ENCODE measurements at places on chromosomes 4 and X. TPM values are rescaled to one million over a fixed set of nuclear protein-coding genes. Genes with fewer than 3 reads are reported as not detected.

Gene CSAG3
- total RNA-seq: 0.40 TPM

- H3K4me3 ChIP-seq: no peak overlapping the region
- H3K36me3 ChIP-seq: peaks cover 35% of the 10 kb centered on the region
- no peaks in the 10 kb centered on the region for H3K4me1 ChIP-seq
- H3K27ac ChIP-seq: no peak overlapping the region
- no peaks in the 10 kb centered on the region for H3K27me3 ChIP-seq
These were observed 26.1 kb upstream of the TBC1D1 start for GRCh38 chr4:37864786-37865185.

Gene PRDM8
- total RNA-seq: 6.2 TPM

- H3K27me3 ChIP-seq: no peaks in the 10 kb centered on the region
- H3K36me3 ChIP-seq: no peaks in the 10 kb centered on the region
- no peak for DNase-seq
These were observed 191.1 kb upstream of the FAT4 start for GRCh38 chr4:125123570-125124109.

GRCh38 chr4:6198278-6198677 is 2.1 kb downstream of the JAKMIP1 start:
- H3K27me3 ChIP-seq: peaks cover 77% of the 10 kb centered on the region
- H3K4me3 ChIP-seq: peak overlapping the region; percentile 83
- no peak for DNase-seq

Gene ADAMTS3
- 10.3 TPM for total RNA-seq

DNA sequence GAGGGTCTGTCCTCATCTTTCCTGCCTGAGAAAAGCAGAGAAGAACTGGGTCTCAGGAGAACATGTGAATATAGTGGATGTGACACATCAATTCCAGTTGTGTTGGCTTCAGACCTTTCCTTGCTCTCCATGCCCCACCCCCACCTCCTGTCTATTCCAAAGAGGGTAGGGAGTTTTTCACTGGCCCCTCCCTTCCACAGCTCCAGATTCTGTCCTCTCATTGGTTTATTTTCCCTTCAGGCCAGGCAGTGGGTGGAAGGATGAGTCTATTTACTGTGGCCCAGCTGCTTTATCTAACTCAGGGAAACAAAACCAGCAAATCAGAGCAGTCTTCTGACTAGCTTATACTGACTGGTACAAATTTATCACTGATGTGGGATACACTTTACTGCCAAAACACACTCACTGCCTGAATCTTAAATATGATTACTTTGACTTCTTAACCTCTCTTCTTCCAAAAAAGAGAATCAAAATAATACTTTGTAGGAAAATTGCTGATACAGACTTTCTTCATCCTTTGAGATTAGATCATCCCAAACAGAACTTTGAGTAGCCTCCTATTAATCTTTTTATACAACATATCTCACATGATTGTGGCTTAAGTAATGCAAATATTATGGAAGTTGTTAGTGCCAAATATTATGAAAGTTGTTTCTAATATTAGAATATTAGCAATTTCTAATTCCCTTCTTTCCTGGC is 221.2 kb downstream of the MID1 start:
- H3K36me3 ChIP-seq: no peaks in the 10 kb centered on the region
- H3K27ac ChIP-seq: no peak overlapping the region
- no peak overlapping the region for H3K4me3 ChIP-seq
- no peak for DNase-seq
- no peaks in the 10 kb centered on the region for H3K4me1 ChIP-seq

Gene OPRPN
- total RNA-seq: not detected

Gene ARSJ
- 4.9 TPM for total RNA-seq

Gene F11
- total RNA-seq: 1.0 TPM

GRCh38 chr4:7328913-7329638 is 105.7 kb downstream of the PSAPL1 start:
- no peaks in the 10 kb centered on the region for H3K27me3 ChIP-seq
- DNase-seq: no peak
- H3K27ac ChIP-seq: no peak overlapping the region
- H3K36me3 ChIP-seq: no peaks in the 10 kb centered on the region
- H3K4me1 ChIP-seq: no peaks in the 10 kb centered on the region

Gene F8A3
- total RNA-seq: 4.0 TPM

- H3K36me3 ChIP-seq: peaks cover 12% of the 10 kb centered on the region
- no peaks in the 10 kb centered on the region for H3K27me3 ChIP-seq
- no peak overlapping the region for H3K4me3 ChIP-seq
- H3K27ac ChIP-seq: no peak overlapping the region
- no peak for DNase-seq
These were observed 42.4 kb downstream of the EVC start for GRCh38 chr4:5753366-5753765.

GRCh38 chrX:118396113-118396512 is 50.2 kb downstream of the WDR44 start:
- no peaks in the 10 kb centered on the region for H3K27me3 ChIP-seq
- H3K4me3 ChIP-seq: no peak overlapping the region
- H3K27ac ChIP-seq: no peak overlapping the region

GRCh38 chrX:3963980-3964379 is 250.5 kb upstream of the PRKX start:
- peak overlapping the region; percentile 15 for H3K27ac ChIP-seq
- no peak overlapping the region for H3K4me3 ChIP-seq
- H3K27me3 ChIP-seq: no peaks in the 10 kb centered on the region
- DNase-seq: no peak

DNA sequence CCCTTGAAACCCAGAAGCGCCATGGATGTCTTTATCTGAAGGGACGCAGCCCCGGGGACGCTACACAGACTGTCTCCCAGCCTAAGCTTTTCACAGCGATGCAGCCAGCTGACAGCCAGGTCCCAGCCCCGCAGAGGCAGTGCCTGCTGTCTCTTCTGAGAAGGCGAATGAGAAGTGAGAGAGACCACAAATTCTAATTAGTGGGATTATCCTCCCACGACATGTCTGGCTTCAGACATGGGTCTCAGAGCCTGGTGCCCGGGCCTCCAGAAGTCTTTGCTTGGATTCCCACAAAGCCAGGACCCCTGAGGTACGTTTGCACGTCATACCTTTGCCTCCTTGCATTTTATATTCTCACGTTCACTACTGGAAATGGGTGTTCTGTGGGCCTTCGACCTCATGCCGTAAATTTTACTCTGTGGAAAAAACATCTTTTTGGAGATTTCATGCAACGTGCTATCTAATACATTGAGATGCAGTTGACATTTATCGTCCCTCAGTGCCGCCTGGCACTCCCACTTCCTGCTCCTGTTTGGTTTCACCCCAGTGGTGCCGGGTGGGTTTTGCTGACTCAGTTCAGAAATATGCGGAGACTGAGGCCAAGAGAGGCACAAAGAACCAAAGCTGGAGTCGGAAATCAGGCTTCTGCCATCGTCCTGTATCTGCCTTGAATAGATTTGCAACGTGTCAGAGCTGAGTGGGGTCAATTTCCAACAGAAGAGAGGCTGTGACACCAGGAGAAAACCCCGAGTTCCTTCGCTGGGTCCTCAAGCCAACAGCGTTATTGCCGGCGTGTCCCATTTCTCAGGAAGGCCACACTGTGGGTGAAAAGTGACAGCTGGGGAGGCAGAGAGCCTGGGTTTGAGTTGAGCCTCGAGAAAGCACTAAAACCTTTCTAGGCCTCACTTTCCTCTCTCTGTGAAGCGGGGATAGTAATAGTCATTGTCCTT is 114.4 kb downstream of the STK32B start:
- peak; percentile 48 for DNase-seq
- H3K27ac ChIP-seq: no peak overlapping the region
- H3K27me3 ChIP-seq: peaks cover 28% of the 10 kb centered on the region
- H3K4me1 ChIP-seq: peaks cover 4% of the 10 kb centered on the region

DNA sequence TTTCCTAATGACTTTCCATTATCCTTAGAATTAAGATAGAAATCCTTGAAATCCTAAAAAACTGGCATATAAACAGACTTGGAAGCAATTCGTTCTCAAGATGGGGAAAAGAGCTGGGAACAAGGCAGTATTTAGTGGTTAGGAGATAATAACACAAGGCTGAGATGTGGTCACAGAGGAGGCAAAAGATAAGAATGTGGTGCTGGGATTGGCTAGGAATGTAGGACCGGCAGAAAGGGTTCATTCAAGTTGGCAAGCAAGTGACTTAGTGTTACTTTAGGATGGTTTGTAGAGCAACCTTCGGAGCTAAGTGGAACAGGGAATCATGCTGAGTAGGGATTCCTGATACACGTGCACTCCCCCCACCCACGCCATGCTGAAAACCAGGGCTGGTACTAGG is 121.9 kb upstream of the RPS6KA3 start:
- H3K36me3 ChIP-seq: no peaks in the 10 kb centered on the region
- no peak overlapping the region for H3K4me3 ChIP-seq
- H3K4me1 ChIP-seq: no peaks in the 10 kb centered on the region
- no peak for DNase-seq
- no peak overlapping the region for H3K27ac ChIP-seq

Gene PTCHD1
- total RNA-seq: 21.6 TPM

Gene SLC25A5
- 470 TPM for total RNA-seq

DNA sequence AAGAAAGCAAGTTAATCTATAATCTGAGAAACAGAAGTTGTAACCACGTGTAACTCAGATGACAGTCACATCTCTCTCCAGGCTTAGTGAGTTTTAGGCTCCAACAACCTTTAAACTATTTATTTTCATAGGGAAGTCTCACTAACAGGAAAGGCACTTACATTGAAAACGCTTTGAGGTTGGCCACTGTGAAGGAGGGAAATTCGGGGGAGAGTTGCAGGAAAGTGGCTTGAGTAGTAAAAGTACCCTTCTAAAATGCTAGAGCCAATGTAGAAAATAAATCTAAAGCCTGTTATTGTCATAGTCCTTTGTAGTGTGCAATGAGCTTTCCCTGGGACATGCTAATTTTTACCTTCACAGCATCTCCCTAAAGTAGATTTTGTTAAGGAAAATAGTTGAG is 995 bp upstream of the NFXL1 start:
- peak overlapping the region; percentile 89 for H3K27ac ChIP-seq
- H3K27me3 ChIP-seq: no peaks in the 10 kb centered on the region
- peaks cover 32% of the 10 kb centered on the region for H3K4me1 ChIP-seq
- DNase-seq: no peak
- peaks cover 18% of the 10 kb centered on the region for H3K36me3 ChIP-seq

- no peak overlapping the region for H3K4me3 ChIP-seq
- no peak overlapping the region for H3K27ac ChIP-seq
- peaks cover 6% of the 10 kb centered on the region for H3K27me3 ChIP-seq
- H3K36me3 ChIP-seq: no peaks in the 10 kb centered on the region
- H3K4me1 ChIP-seq: no peaks in the 10 kb centered on the region
- DNase-seq: no peak
These were observed 197.5 kb downstream of the AFAP1 start for GRCh38 chr4:7741946-7742806.

Gene NALF2
- total RNA-seq: 1.8 TPM

Gene NXF2
- total RNA-seq: not detected

Gene TEX13D
- total RNA-seq: not detected

GRCh38 chr4:13611283-13611842 is 16.2 kb downstream of the BOD1L1 start:
- H3K36me3 ChIP-seq: peaks cover 14% of the 10 kb centered on the region
- H3K27me3 ChIP-seq: no peaks in the 10 kb centered on the region
- DNase-seq: no peak
- no peak overlapping the region for H3K4me3 ChIP-seq
- no peaks in the 10 kb centered on the region for H3K4me1 ChIP-seq
- H3K27ac ChIP-seq: no peak overlapping the region

DNA sequence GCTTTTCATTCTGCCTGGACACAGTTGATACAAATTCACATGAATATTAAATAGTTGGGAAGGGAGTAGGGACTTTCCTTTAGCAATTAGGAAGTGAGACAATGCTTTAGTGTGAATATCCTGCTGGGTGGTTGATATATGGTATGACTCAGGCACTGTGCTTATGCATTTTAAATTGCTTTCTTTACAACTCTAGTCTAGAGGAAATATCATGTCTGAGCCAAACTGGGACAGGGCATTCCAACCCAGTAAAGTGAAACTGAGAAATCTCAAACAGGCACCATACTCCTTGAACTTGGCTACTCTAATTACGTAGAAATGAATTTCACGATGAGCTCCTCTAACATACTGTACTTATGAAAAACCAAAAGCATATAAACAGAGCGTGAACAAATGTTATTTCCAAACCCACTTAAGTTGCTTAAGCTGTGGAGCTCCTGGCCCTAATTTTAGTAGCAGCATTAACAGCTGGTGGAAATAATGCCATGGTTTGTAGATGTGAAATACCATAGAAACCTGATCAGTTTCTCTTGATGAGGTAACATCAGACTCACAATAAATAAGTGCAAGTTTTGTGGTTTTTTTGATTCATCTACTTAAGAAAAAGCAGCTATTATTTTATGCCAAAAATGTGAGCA is 242.9 kb upstream of the GK2 start:
- H3K4me1 ChIP-seq: peaks cover 17% of the 10 kb centered on the region
- H3K27me3 ChIP-seq: no peaks in the 10 kb centered on the region
- no peak overlapping the region for H3K27ac ChIP-seq

Gene CT45A1
- not detected for total RNA-seq

Gene FAM47E
- 5.4 TPM for total RNA-seq

DNA sequence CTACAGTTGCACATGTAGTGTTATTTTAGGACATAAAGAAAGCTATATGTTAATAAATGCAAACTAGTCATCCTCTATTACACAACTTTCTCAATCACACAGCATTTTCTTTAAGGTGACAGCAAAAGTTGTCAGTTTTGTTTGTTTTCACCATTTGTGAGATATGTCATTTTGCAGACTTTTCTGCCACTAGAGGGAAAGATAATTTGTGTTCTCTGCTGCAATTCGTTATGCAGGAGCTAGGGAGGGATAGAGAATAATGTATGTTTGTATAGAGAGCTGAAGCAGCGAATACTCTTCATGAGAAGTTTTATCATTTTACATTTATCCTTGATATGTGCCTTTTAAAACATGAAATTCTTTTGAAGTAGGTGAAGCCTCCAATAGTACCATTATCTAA is 670.6 kb upstream of the ATOH1 start:
- no peaks in the 10 kb centered on the region for H3K4me1 ChIP-seq
- no peaks in the 10 kb centered on the region for H3K27me3 ChIP-seq
- H3K36me3 ChIP-seq: no peaks in the 10 kb centered on the region
- H3K4me3 ChIP-seq: no peak overlapping the region

DNA sequence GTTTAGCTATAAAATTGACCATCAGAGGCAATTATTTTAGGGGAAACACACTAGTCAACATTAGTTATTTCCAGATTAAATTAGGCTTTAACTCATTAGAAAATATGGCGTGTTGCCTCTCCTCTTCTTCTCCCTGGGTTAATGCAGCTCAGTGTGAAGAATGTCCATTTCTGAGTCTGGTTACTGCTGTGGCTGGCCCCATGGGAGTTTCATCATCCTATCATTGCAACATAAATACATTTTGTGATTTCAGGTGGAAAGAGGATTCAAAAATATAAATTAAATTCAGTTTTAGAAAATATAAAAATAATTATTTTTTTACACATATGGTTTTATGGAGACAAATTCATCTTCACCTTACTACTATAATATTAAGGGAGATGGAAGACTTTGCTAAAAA is 288.5 kb upstream of the ARSJ start:
- H3K4me3 ChIP-seq: no peak overlapping the region
- H3K27ac ChIP-seq: no peak overlapping the region
- H3K27me3 ChIP-seq: no peaks in the 10 kb centered on the region
- no peak for DNase-seq

- DNase-seq: no peak
- no peak overlapping the region for H3K4me3 ChIP-seq
- peaks cover 8% of the 10 kb centered on the region for H3K4me1 ChIP-seq
- no peak overlapping the region for H3K27ac ChIP-seq
- no peaks in the 10 kb centered on the region for H3K27me3 ChIP-seq
These were observed 191.0 kb downstream of the PRDM5 start for GRCh38 chr4:120731561-120731960.

Gene C4orf17
- total RNA-seq: not detected

Gene MAGIX
- 7.0 TPM for total RNA-seq

GRCh38 chr4:69749771-69750170 is 10.6 kb downstream of the SULT1B1 start:
- H3K36me3 ChIP-seq: no peaks in the 10 kb centered on the region
- no peaks in the 10 kb centered on the region for H3K4me1 ChIP-seq
- H3K27ac ChIP-seq: peak overlapping the region; percentile 46
- H3K4me3 ChIP-seq: no peak overlapping the region

Gene PDS5A
- total RNA-seq: 73.3 TPM
